ENCODE measurements at places on chromosomes 4 and X. TPM values are rescaled to one million over a fixed set of nuclear protein-coding genes. Genes with fewer than 3 reads are reported as not detected.

DNA sequence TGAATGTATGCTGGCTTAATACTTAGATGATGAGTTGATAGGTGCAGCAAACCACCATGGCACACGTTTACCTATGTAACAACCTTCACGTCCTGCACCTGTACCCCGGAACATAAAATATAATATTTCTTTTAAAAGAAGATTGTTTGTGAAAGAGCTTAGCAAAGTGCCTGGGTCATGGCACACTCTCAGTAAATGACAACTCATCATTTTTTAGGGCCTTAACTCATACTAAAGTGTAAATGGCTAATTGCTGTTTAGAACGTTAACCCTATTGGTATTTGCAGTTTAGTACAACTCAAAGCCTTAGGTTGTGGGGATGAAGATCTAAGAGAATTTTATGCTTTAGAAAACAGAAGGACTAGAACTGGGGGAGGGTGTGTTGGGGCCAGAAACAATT lies 67.7 kb downstream of the SEL1L3 start:
- DNase-seq = no peak

Gene VEGFC
- polyA plus RNA-seq = 6.7 TPM

DNA sequence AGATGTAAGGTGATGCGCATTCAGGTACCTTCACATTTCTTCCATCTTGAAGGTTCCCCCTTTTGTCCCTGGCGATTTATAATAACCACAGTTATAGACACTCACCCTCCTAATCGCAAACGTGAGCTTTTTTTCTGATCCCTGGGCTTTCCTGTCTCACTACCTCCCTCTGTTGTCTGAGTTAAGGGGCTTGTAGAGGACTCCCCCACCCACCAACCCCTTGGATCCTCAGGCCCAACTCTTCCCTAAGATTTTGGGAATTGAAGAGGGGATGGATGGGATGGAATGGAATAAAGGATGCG lies 1.4 kb downstream of the CNKSR2 start:
- DNase-seq = peak; percentile 29

- no peak for DNase-seq
Observed at GRCh38 chr4:111450867-111451266, 694.4 kb upstream of the FAM241A start.

DNA sequence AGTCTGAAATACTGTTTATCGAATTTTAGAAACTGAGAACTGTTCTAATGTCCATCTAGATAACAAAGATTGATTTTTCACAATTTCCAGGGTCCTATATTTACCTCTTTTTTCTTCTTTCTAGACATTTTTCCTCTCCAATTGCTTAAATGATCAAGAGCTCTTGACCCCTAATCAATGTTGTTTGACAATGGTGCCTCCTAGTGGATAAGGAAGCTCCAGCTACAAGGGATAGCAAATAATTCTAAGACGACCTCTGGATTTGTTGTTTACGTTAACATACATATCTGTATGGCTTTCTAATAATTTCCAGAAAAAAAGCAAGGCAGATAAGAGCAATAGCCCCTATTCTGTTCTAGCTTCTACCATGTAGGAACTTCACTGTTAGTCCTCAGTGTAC lies 35.8 kb downstream of the GPR82 start:
- DNase-seq = peak; percentile 20

DNA sequence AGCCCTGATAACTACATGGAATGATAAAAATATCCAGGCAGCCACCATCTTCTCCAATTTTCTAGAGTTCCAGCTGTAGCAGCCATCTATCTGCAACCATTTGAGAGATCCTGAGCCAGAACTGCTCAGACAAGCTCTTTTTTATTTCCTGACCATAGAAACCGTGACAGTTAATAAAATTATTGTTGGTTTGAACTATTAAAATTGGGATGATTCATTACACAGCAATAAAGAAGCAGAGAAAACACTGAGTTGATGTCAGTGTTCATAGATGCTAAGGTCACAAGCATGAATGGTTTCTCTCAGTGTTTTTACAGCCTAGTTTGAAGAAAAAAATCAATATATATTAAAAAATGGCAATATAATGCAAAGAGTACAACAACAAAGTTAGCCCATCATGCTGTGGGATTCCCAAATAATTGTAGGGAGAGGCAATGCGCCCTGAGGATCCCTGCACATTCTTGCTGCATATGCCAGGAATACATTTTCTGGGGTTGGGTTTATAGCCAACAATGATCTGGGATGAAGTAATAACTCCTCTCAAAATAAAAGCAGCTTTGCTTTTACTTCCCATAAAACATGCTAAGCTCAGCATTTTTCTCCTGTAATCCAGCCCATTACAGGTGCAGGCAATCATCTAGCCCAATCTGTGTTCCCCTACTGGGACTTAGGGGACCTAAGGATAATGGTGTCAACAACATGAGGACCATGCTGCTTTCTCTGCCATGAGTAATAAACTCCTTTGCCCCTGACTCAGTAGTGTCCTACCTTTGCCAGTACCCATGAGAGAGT lies 84.0 kb downstream of the PABPC4L start:
- peak; percentile 9 for DNase-seq

GRCh38 chrX:96410927-96411326 lies 273.7 kb upstream of the DIAPH2 start:
- DNase-seq = no peak

Gene P2RY8
- 1.1 TPM for polyA plus RNA-seq

GRCh38 chrX:134622056-134622812 lies 36.0 kb downstream of the PLAC1 start:
- peak; percentile 86 for DNase-seq

DNA sequence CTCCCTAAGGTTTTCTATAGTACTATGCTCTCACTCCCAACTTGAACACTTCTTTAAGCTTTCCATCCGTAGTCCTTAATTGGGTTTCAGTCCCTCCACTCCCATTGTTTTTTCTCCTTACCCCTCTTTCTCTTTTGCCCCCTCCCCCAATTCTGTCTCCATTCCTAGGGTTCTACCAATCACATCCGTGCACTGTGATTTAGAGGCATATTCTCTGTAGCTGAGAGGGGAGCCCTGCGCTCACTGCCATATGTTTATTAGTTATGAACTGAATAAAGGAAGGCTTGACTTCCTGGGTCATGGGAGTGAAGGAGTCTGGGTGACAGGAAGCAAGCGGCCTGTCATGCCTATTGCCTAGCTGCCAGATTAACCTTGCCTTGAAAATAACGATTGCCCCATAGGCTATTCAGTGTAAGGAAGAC lies 471 bp downstream of the MCTS1 start:
- peak; percentile 61 for DNase-seq

Gene CLNK
- 0.21 TPM for polyA plus RNA-seq

Gene ARAF
- polyA plus RNA-seq = 51.7 TPM

- DNase-seq = peak; percentile 64
Observed at GRCh38 chrX:9678215-9678965, 87.3 kb downstream of the GPR143 start.

Gene CPLX1
- 0.57 TPM for polyA plus RNA-seq

Gene CT45A5
- polyA plus RNA-seq = not detected

DNA sequence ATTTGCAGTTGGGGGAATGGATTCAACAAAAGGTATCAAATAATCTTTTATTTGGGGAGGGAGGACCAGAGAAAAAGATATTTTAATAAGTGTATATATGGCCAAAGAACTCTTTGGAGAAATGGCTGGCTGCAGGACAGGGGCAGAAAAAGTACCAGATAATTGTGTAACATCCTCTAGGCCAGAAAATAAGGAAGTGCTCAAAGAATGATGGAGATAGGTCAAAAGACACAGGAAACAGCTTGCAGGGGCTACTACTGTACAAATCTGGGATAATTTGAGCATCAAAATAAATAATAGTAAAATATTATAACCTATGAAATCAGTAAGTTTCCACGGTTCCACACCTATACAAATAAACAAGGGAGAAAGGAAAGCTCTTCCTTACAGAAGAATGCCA lies 34.8 kb downstream of the KLHL5 start:
- DNase-seq = peak; percentile 4

Gene RHOXF2
- polyA plus RNA-seq = not detected

DNA sequence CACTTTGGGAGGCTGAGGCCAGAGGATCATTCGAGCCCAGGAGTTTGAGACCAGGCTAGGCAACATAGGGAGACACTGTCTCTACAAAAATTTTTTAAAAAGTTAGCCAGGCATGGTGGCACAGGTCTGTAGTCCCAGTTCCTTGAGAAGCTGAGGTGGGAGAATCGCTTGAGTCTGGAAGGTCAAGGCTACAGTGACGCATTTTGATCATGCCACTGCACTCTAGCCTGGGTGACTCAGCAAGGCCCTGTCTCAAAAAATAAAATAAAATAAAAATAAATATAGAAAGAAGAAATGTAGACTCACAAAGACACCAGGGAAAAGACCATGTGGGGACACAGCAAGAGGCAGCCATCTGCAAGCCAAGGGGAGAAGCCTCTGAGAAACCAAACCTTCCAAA lies 42.3 kb upstream of the SLC7A3 start:
- DNase-seq = no peak

DNA sequence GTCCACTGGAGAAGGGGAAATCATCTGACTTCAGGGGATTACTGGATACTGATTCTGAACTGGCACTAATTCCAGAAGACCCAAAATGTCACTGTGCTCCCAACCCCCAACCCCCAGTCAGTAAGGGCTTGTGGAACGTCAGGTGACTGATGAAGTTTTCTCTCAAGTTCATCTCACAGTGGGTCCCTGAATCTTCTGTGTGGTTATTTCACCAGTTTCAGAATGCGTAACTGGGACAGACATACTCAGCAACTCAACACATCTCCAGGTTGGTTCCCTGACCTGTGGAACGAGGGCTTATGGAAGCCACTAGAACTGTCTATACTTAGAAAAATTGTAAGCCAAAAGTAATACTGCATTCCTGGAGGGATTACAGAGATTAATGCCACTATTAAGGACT lies 45.3 kb downstream of the DDX60L start:
- no peak for DNase-seq

- DNase-seq = no peak
Observed at GRCh38 chr4:88786011-88786410, 88.4 kb upstream of the NAP1L5 start.

DNA sequence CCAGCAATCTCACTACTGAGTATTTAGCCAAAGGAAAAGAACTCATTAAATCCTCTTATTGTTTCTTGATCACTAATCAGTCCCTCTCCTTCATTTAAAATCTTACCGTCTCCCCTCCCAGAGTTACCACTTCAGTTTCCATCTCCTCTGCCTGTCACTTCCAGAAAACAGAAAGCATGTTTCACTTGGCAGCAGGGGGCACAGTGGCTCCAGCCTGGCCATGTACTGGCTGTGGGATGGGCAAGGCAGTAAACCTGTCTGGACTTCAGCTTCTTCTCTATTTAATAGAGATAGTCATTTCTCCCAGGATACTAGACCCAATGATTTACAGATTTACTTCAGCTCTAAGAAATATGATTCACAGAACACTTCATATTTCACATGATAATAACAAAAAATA lies 63.2 kb downstream of the CD40LG start:
- peak; percentile 37 for DNase-seq

DNA sequence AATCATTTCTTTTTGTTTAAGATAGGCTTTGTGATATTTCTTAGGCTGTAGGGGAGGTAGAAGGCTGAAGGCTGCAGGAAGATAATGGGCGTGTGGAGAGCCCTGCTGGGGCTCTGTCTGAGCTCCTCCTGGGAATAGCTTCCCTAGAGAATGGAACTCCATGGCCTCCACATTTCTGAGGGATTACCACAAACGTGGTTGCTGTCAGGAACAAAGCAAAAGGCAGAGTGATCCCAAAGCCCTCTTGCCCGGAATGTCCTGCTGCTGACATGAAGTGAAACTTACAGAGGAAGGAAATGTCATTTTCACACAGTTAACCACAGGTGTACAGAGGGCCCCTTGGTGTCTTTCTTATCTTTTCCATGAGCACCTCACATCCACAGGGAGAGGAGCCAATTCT lies 89.3 kb downstream of the DDIT4L start:
- no peak for DNase-seq

Data from muscle of leg (tissue), 16 donors.